ENCODE measurements at places on chromosomes 1 and 21. TPM values are rescaled to one million over a fixed set of nuclear protein-coding genes. Genes with fewer than 3 reads are reported as not detected.

Gene AGL
- 14.4 TPM for total RNA-seq

DNA sequence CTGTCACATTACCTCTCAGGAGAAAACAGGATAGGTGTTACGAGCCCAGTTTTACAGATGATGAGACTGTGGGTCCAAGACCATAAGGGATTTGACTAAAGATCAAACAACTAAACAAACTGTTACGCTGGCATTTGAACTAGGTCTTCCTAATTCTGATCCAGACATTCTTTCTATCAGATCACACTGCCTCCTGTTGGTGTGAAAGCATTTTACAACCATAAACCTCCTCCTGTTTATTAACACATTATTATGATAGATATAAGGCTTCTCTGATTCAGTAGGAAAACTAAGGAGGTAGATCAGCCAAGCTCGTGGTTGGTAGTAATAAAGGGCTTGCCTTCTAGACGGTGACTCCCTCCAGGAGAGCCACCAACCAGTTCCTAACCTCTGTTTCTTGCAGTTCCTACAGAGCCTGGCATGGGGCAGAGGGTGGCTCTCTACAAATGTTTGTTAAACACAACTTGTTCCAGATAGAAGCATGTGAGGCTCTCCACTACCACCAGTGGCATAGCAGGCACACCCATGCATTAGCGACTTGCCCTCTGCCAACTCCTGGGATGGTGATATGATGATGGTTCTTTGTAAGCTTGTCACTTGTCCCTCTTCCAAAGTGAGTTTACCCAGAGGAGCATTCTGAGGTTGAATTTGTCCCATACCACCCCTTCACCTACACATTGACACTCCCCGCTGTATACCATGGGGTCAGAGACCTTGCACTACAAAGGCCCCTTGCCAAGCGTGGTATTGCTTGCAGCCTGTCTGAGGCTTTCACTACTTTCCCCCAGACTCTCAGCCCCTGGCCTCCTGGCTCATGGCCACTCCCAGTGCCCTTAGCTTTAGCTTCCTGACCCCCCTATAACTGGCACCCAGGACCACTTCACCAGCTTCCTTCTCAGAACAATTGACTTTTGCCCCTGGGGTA lies 96.4 kb upstream of the HOOK1 start:
- DNase-seq, result no peak

Gene PRELP
- total RNA-seq, result 91.8 TPM

GRCh38 chr1:16334655-16335340 lies 17.5 kb downstream of the FBXO42 start:
- DNase-seq, result no peak

GRCh38 chr21:38254970-38255369 lies 1.8 kb upstream of the KCNJ15 start:
- no peak for DNase-seq

Gene C8B
- not detected for total RNA-seq

Gene EDARADD
- total RNA-seq, result 0.78 TPM
